Stimulated activated CD4-positive, alpha-beta T cell treated with anti-CD3 and anti-CD28 coated beads, Interleukin-2, amount 100 ng/mL, for 4 hours (primary cell): ENCODE measurements at places on chromosomes 11 and 22.

DNA sequence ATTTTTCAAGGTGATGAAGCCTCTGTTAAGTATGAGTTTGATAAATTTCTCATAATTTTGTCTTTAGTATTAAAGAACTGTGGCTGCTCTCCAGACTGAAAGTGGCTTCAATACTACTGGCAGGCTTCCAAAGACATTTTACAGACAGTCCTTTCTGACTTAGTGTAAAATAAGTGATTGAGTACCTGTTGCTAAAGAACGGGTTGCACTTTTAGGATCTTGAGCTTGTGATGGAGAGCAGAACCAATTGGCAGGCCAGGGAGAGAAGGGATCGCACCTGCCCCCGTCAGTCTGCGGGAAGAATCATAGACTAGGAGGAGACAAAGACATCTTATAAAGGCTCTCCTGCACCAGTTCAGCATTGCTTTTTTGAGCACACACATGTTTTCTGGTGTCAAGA is 4.4 kb downstream of the NCAM1 start:
- DNase-seq: no peak

- DNase-seq: no peak
Observed at GRCh38 chr22:18905540-18906409, at the start of gene DGCR6. Gene DGCR6, plus strand, starts transcription at chr22:18906320. Its CDS starts 55 bp downstream, at chr22:18906375.

- DNase-seq: no peak
Observed at GRCh38 chr11:69297787-69298266, 3.9 kb downstream of the MYEOV start.

DNA sequence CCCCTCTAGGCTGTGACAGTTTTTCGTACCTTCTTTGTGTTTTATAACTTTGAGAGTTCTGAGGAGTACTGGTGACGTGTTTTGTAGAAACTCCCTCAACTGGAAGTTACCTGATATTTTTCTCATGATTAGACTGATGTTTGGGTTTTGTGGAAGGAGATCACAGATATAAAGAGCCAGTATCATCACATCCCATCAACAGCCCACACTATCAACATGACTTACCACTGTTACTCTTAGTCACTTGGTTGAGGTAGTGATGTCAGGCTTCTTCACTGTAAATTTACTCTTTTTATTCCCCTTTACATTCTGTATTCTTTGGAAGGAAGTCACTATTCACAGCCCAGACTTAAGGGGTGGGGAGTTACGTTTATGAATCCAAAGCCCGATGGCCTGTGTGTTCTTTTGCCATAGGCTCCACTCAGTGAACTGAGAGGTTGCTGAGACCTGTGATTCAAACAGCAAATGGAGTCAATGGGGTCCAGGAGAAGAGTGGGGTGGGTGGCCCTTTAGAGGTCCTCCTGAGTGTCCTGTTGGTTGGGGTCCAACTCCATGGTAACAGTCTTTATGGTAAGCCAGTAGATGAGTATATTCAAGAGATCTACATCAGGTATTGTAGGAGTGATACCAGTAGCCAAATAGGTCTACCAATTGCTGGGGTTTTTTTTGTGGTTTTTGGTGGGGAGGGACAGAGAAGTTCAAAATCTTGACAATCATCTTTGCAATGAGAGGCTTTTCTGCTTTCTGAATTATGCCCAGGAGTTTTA is 15.2 kb upstream of the MS4A4E start:
- no peak for DNase-seq

- no peak for DNase-seq
Observed at GRCh38 chr11:12105471-12105870, 4.9 kb upstream of the MICAL2 start.

DNA sequence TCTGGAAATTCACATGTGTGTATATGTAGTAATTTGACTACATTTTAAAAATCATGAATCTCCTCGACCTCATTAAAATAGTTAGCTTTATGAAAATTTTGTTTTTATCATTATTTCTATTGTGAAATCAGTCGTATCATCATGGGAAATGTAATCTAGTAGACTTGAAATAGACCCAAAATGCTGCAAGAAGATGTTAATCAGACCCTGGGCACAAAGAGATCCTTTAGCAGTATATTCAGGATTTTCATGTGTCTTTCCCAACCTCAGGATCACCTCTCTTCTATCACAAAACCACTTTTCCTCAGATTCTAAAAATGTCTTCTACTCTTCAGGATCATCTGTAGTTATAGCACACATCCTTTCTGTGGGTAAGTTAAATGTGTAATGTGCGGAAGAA is 74.9 kb upstream of the ADSL start:
- DNase-seq: no peak

- DNase-seq: no peak
Observed at GRCh38 chr11:65492637-65493366, 6.0 kb upstream of the MALAT1 start.

- DNase-seq: no peak
Observed at GRCh38 chr11:4074266-4074665, 20.3 kb upstream of the RRM1 start.

- no peak for DNase-seq
Observed at GRCh38 chr11:85685820-85686459, at the start of gene CCDC89. Gene CCDC89, minus strand, starts transcription at chr11:85686195. Its CDS starts 65 bp downstream, at chr11:85686130.
